ENCODE measurements at places on chromosomes 11 and 22.

- no peak for DNase-seq
Measured at GRCh38 chr22:30790366-30790765, 95.7 kb downstream of the OSBP2 start.

DNA sequence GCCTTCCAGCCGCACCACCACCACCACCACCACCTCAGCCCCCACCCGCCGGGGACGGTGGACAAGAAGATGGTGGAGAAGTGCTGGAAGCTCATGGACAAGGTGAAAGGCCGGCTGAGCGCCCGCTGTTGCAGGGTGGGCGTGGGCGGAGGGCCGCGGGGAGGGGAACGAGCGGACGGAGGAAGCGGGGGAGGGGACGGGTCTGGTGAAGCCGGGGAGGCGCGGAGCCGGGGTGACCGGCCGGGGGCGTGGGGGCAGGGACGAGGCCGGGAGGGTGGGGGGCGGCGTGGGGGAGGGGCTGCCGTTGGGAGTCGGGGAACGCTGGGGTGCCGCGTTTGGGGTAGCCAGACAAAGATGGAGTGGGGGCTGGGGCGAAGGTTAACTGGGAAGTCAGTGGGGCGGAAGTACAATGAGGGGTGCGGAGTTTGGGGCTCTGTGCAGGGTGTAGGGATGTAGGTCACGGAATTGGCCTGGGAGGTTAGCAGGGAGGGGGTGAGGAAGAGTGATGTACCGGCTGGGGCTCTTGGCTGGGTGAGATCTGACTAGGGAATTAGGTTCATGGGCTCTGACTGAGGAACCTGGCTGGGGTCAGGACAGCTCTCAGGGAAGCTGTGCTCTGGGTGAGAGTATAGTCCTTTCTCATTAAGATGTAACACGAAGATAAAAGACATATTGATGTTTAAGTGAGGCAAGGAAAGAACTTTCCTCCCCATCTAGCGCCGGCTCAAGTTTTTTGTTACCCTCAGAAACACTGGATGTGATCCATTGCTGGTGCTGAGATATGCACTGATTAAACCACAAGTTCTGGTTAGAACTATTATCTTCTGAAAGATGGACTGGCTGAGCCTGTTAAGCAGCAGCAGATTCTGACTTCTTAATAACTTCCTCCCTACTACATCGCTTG lies 624 bp downstream of the CBL start:
- DNase-seq: peak; percentile 10

GRCh38 chr22:23098718-23099530 lies 28.6 kb downstream of the GNAZ start:
- no peak for DNase-seq

GRCh38 chr11:22065472-22065871 lies 127.4 kb upstream of the ANO5 start:
- no peak for DNase-seq

- DNase-seq: peak; percentile 53
Measured at GRCh38 chr11:10653946-10654810, 39.4 kb downstream of the IRAG1 start.

DNA sequence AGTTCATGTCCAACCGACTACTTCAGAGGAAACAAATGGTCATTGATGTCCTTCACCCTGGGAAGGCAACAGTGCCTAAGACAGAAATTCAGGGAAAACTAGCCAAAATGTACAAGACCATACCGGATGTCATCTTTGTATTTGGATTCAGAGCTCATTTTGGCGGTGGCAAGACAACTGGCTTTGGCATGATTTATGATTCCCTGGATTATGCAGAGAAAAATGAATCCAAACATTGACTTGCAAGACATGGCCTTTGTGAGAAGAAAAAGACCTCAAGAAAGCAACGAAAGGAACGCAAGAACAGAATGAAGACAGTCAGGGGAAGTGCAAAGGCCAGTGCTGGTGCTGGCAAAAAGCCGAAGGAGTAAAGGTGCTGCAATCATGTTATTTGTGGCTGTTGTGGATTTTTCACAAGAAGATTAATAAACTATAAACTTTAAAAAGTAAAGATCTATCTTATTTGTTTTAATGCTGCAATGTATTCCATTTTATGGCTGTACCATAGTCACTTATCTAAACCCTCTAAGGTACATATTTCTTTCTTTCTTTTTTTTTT lies 20.1 kb upstream of the HIPK3 start:
- no peak for DNase-seq

DNA sequence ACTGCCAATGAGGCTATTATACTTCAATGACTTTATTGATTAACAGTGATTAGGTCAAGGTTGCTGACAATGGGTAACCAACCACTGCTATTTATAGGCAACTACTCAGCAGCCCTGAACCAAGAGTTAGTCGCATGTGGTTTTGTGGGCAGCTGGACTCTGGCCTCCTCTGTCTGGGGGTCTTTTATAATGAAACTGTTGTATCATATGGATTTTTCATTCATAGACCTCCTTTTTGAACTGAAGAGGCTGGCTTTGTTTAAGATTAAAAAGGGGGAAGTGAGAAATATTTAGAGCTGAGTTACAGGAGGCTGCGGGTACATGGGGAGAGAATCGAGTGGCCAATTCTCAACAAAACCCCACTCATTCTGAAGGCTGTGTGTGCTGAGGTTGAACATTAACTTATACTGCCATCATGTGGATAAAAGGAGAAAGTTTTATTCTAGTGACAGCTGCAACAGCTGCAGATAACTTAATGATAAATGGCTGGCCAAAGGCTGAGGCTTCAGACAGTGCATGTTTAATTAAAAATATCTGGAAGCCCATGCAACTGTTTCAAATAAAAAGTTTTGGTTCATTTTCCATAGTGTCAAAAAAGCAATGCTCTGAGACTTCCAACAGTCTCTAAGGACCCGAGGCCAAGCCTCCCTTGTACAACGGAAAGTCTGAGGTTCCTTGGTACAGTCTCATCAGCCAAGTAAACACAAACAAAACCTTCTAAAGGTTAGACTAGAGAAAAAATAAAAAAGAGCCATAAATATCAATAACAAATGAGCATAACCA lies 682.6 kb downstream of the KCNA4 start:
- peak; percentile 80 for DNase-seq

- DNase-seq: peak; percentile 30
Measured at GRCh38 chr11:69943066-69943465, 123.8 kb upstream of the FGF3 start.

DNA sequence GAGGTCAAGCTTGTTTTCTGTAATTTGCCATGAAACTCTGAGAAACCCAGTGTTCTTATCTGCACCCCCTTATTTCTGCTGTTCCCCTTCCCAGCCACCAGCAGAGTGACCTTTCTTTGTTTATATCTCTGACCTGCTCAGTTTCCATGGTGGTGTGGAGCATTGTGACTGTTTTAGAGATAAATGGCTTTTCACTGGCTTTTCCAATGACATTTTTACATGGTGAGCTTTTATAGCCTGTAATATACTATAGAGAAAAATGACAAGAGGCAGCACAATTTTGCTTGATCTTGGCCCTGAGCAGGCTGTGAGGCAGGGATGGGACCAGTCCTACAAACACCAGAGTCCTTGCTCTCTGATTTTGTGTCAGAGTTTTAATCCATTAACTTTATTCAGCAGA lies 233.9 kb downstream of the FAT3 start:
- DNase-seq: no peak

Data from fibroblast of skin of back (primary cell).